ENCODE measurements at places on chromosomes 4 and X. TPM values are rescaled to one million over a fixed set of nuclear protein-coding genes. Genes with fewer than 3 reads are reported as not detected.

GRCh38 chrX:6826856-6827255 is 291.9 kb upstream of the VCX3A start:
- no peak for DNase-seq

GRCh38 chr4:121738780-121739535 is 26.0 kb downstream of the SMIM43 start:
- DNase-seq: no peak

DNA sequence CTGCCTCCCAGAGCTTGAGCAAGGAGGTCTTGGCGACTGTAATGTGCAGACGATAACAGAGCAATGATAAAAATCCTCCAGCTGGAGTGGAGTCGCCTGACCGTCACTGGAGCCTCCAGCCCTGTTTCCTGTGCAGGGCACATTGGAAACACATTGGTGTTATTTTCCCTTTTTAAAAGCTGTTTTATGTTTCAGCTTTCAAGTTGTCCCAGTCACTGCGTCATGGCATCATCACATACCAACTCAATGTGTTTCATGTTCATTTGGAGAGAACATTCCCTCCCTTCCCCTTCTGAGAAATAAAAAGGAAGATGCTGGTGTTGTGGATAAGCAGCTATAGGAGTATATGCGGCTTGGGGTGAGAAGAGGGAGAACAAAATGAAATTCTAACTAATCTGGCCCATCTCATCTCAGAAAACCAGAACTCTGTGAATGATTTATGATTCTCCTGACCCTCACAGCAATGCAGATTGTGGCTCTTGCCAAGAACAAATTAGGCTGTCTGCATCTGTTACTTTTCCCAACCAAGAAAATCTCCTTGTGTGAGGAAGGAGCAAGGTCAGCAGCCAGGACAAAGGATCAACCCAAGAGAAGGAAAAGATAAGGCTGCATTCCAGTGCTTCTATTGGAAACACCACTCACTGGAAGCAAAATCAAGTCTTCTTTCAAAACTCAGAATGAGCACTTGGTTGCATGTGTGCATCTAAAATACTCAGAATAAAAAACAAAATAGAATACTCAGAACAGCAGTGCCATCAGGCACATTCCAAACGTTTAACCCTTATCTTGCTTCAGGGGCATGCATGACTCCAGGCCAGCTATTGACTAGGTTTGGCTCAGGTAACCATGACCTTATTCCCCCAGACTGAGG is 134.4 kb downstream of the RASL11B start:
- no peak for DNase-seq

- DNase-seq: no peak
Observed at GRCh38 chr4:38559374-38559773, 104.6 kb upstream of the KLF3 start.

DNA sequence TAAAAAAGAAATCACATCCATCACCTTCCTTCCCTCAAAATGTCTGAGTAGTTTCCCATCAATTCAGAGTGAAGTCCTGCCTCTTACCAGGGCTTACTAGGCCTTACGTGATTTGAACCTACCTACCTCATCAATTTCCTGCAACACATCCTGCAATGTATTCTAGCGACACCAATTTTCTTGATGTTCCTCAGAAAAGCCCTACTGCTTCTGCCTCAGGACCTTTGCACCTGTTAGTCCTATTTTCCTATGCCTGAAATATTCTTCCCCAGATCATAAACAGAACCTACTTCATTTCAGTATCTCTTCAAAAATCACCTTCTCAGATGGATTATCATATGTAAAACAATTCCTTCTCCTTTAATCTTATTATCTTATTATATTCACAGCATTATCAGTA is 52.8 kb downstream of the ZAR1 start:
- no peak for DNase-seq

GRCh38 chr4:1115528-1116293 is 2.3 kb upstream of the RNF212 start:
- no peak for DNase-seq

DNA sequence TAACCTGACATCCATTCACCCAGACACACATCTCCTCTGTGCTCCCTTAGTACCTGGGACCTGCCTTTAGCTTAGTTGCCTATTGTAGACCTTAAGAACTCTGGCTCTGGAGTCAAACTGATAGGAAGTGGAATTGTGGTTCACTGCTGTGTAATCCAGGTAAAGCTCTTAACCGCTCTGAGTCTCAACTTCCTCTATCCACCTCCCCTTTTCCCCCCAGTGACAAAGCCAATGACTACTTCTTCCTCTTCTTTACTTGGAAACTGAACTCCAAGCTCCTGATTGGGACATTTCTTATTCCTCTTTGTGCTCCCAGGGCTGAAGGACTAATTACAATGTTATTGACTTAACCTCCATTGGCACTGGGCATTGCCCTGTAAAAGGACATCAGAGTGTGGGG is 94.1 kb downstream of the DRD5 start:
- no peak for DNase-seq

DNA sequence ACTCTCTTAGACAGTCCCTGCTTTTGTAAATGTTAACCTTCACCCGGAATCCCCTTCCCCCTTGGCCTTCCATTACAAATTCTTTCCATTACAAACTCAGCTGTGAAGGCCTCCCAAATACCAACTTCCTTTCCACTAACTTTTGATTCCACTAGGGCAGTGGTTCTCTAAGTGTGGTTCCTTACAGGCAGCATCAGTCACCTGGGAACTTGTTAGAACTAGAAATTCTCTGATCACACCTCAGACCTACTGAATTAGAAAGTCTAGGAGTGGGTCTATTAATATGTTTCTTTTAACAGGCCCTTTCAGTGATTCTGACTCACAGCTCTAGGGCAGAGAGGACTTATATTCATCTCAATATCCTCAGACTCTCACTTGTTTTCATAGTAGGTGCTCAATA is 19.0 kb upstream of the MRPL1 start:
- no peak for DNase-seq

DNA sequence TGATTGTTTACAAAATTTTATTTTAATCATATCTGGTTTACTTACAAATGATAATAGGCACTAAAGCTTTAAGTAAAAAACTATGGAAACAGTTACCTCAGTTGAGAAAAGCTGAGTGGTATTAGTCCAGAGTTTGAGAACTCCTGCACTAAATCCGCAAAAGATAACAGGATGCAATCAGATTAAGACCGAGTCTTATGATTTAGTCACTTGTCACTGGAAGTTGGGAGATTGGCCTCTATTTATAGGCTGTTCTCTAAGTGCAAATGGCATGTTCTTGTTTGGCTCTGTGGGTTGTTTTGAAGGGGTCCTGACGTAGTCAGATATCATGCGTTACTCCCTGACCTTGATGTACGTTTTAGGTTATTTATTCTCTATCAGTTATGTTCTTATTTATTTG is 6.3 kb downstream of the GPAT3 start:
- DNase-seq: no peak

- DNase-seq: peak; percentile 44
Observed at GRCh38 chr4:112082954-112083586, 62.2 kb upstream of the FAM241A start.

GRCh38 chr4:153004081-153004850 is 68.1 kb downstream of the FHDC1 start:
- no peak for DNase-seq

- DNase-seq: no peak
Observed at GRCh38 chrX:115311601-115312001, 22.1 kb downstream of the LUZP4 start.

DNA sequence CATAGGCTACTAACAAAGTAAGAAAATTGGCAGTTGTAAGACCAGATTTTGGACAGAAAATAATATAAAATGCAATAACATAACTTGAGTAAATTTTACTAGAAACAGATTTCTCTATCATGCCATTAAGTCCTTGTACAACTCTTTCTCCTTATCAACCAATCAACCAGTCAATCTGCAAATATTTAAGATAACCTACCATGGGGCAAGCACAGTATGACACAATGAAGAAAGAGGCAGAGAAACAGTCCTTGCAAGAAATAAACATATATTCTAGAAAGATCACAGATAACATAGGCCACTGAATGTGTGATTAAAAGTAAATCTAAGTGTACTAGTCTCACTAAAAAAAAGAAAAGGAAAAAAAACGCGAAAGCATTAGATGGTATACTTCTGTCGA is 194.8 kb downstream of the PPP3CA start:
- no peak for DNase-seq

DNA sequence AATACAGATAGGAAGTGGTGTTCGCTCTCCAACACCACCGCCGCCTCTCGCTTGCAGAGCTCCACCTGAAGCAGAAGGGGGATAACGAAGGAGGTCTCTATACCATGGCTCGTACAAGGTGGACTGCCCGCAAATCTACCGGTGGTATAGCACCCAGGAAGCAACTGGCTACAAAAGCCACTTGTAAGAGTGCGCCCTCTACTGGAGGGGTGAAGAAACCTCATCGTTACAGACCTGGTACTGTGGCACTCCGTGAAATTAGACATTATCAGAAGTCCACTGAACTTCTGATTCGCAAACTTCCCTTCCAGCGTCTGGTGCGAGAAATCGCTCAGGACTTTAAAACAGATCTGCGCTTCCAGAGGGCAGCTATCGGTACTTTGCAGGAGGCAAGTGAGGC is 5.2 kb upstream of the BMP15 start:
- DNase-seq: peak; percentile 27

The CCSER1 gene
- total RNA-seq: 32.4 TPM

The MAGEA11 gene
- not detected for total RNA-seq

The PITX2 gene
- 0.51 TPM for total RNA-seq

Data from mucosa of descending colon (tissue), 3 donors.